Endodermal cell (in vitro differentiated cells): ENCODE measurements at places on chromosomes 13 and 19. TPM values are rescaled to one million over a fixed set of nuclear protein-coding genes. Genes with fewer than 3 reads are reported as not detected.

DNA sequence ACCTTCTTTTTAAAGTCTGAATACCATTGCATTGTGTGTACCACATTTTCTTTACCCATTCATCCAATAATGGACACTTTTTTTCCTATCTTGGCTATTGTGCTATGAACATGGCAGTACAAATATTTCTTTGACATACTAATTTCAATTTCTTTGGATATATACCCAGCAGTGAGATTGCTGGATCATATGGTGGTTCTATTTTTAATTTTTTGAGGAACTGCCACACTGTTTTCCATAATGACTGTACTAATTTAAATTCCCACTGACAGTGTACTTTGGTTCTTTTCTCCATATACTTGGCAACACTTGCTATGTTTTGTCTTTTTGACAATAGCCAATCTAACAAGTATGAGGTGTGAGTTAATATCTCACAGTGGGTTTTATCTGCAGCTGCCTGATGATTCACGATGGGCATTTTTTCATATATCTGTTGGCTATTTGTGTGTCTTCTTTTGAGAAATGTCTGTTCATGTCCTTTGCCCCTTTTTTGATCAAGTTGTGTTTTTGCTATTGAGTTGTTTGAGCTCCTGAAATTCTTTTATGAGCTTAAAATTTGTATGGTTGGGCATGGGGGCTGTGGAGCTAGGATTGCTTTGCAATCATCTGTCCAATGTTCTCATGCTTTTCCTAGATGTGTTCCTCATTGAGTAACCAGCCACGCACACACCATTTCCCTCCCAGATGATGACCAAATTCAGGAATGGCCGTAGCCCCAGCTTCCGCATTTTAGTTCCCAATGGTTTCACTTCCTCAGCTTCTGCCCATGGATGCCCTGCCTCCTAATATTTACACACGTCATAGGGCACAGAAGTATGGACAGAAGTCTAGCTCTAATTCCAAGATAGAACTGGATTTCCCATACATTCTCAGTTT is 380.0 kb upstream of the SGCG start:
- H3K4me1 ChIP-seq: no peaks in the 10 kb centered on the region
- no peak overlapping the region for H3K27ac ChIP-seq
- DNase-seq: no peak
- H3K27me3 ChIP-seq: no peaks in the 10 kb centered on the region
- no peak overlapping the region for H3K4me3 ChIP-seq
- no peaks in the 10 kb centered on the region for H3K36me3 ChIP-seq

Gene KCNRG
- 0.55 to 0.96 TPM (median 0.62 TPM) in 3 replicates for total RNA-seq

DNA sequence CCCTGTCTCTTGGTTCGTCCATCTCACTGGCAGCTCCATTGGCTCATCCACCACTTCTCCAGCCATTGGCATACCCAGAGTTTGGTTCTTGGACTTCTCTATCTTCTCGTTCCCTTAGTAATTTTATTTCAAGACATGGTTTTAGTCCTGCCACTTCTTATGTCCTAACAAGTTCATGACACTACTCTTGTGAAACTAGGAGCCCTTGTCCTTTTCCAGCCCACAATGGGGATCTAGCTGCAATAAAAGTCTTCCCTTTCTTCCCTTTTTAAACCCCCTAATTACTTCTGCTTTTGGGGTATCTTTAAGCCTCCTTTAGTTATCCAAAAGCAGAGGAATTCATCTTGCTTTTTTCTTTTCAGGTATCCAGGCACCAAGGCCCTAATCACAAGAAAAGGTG is 2.9 kb upstream of the RCBTB2 start:
- H3K4me3 ChIP-seq: no peak overlapping the region
- peaks cover 58% of the 10 kb centered on the region for H3K27me3 ChIP-seq
- no peaks in the 10 kb centered on the region for H3K36me3 ChIP-seq
- H3K4me1 ChIP-seq: peaks cover 6% of the 10 kb centered on the region

Gene SELENOV
- 5.9 to 15.3 TPM (median 14.6 TPM) in 3 replicates for total RNA-seq

Gene ZNF723
- not detected in 3 replicates for total RNA-seq
